ENCODE measurements at places on chromosomes 1 and 21.

DNA sequence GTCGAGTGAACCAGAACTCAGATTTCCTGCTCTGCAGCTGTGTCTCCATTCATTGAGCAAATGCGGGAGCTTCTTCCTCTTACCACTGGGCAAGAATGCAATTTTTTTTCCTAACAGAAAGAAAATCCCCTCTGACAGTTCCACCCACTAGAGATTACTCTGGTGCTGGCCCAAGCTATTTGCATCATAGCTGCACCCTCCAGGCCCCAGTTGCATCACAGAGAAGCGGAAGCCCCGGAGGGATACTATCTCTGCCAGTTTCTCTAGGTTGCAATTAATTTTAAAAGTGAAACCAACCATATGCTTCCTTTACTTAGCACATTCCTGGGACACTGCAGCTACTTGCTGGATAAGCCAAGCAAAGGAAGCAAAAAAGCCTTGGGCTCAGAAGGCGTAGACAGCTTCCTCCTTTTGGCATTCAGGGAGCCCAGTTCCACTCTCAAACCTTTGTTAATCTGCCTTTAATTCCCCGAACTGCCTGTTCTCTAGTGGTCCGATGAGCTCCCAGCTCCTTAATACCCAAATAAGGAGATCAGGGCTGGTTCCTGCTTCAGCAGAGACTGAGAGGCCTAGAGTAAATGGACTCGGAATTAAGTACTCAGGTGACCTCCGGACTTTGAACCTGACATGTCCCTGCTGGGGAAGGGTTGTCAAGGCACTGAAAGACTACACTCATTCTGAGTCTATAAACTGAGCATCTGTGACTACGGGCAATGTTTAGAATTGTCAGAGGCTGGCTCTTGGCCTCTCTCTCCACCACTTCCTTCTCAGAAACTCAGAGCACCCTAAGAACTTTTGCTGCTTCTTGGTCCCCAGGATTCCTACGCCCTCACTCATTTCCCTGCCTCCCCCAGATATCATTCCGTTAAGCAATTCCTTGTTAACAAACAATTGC, 72.5 kb upstream of the TNFSF18 start:
- no peak for DNase-seq

DNA sequence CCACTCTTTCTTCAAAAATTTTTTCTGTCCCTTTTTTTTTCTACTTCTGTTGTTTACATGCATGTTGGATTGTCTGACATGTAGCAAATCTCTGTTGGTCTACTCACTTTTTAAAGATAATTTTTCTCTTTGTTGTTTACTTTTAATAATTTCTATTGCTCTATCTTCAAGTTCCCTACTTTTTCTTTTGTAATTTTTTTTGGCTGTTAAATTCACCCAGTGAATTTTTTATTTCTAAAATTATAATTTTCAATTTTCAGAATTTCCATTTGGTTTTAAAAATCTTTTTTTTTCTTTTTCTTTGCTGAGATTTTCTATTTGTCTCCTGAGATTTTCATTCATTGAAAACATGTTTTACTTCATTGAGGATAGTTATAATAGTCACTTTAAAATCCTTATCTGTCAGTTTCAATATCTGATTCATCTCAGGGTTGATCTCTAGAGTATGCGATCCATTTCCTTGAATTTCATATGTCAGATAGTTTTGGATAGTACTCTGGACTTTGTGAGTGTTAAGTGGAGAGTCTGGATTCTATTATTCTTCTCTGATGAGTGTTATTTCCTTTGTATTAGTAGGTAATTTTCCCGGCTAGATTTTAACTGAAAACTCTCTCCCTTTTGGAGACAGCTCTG, 1.6 kb upstream of the TSEN15 start:
- DNase-seq = no peak

- DNase-seq = no peak
Observed at GRCh38 chr1:198486903-198487302, 53.6 kb downstream of the ATP6V1G3 start.

DNA sequence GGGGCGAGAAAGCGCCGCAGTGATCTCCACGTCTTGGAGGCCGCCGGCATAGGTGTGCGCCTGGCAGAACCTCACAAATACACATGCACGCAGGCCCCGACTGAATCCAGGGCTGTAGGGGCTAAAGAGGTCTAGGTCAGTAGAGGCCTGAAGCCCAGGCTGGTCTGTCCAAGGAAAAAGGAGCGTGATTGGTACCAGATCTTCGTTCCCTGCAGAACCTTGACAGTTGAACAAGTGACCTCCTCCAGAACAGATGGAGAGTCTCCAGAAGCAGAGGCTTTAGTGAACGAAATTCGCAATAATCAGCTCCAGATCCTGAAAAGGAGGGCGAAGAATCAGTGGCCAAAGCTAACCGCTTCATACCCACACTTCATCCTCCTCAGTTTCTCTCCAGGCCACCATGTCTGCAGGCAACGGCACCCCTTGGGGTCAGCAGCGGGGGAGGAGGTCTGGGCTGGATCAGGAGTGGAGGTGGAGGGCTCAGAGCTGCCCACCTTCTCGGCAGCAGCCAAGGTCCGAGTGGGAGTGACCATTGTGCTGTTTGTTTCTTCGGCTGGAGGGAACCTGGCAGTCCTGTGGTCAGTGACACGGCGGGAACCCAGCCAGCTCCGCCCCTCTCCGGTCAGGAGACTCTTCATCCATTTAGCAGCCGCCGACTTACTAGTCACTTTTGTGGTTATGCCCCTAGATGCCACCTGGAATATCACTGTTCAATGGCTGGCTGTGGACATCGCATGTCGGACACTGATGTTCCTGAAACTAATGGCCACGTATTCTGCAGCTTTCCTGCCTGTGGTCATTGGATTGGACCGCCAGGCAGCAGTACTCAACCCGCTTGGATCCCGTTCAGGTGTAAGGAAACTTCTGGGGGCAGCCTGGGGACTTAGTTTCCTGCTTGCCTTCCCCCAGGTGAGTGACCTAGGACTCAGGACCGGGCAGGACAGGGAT, 749 bp upstream of the PEX11B start:
- peak; percentile 27 for DNase-seq

- DNase-seq = no peak
Observed at GRCh38 chr1:239243006-239243405, 143.4 kb upstream of the CHRM3 start.

GRCh38 chr1:3749512-3749911, 2.7 kb upstream of the CCDC27 start:
- DNase-seq = no peak

DNA sequence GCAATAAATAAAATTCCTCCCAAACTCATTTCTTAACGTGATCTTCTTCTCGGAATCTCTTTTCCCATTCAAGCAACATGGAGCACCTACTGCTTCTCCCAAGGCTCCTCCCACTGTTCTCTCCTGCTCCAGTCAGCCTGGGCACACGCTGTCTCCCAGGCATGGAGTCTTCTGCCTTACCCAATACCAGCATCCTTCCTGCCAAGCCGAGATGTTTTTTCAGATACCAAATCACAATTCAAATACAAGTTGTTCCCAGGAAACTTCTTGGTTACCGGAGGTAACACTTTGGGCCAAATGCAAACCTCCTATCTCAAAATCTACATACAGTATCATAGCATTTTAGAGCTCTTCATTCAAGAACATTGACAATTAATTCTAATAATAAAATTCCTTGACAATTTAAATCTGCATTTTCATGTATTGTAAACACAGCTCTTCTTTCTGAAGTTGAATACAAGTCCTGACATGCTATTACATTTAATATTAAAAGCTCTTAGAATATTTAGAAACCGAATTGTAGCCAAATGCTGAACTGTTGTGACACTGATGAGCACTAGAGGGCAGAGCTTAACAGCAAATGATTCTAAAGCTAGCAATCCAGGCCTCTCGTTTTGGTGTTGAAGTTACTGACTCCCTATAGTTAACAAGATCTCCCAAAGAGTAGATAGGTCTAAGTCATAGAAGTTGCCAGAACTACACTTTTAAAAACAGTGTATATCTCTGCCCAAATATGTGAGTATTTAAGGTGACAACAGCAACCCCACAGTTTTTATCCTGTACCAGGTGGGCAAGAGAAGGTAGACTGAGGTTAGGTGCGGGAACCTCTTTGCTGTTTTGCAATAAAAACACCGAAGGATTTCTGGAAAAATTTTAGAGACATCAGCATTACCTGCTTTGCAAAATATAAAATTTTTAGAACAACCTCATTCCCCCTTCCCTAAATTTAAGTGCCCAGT, 52.3 kb downstream of the BCAR3 start:
- no peak for DNase-seq

- no peak for DNase-seq
Observed at GRCh38 chr1:10643607-10644306, 152.7 kb downstream of the CASZ1 start.

GRCh38 chr1:197914510-197914909, 2.7 kb upstream of the LHX9 start:
- DNase-seq = no peak

DNA sequence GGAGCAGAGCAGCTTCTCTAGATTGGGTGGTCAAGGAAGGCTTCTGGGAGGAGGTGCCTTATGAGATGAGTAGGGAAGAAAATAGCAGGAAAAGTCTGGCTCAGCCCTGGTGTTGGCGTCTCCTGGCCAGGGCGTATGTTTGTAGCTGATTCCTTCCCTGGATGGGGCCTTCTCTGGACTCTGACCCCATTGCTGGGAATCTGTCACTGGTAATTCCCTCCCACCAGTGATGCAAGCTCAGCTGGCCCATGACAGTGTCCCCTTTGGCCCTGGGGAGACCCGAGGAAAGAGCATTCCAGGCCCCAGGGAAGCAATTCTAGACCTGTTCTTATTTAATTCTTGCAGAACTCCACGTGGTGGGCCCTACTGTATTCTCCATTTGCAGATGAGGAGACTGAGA, 20.7 kb downstream of the IGSF21 start:
- DNase-seq = no peak

- DNase-seq = no peak
Observed at GRCh38 chr1:55554611-55555010, 339.4 kb upstream of the USP24 start.

DNA sequence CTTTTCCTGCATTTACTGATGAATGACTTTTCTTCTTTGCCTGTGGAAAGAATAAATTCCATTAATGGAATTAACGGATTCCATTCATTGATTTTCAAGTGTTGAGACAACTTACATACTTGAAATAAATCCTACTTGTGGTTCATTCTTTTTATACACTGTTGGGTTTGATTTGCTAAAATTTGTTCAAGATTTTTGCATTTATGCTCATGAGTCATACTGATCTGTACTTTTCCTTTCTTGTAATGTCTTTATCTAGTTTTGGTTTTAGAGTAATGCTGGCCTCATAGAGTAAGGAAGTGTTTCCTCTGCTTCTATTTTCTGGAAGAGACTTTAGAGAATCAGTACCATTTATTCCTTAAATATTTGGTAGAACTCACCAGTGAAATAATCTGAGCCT, 14.4 kb downstream of the UROD start:
- DNase-seq = no peak

DNA sequence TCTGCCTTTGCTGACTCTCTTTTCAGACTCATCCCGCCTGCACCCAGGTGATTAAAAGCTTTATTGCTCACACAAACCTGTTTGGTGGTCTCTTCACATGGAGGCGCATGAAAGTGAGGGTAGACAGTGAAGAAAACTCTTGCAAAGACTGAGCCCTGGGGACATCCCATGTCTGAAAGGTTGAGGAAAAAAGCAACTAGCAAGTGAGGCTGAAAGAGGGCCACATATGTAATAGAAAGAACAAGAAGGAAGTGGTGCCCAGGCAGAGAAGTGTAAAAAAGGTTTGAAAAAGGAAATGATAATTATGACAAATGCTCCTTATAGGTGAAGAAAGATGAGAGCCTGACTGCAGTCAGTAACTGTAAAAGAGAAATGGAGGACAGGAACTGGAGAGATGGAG, 115.9 kb upstream of the NEK7 start:
- no peak for DNase-seq

DNA sequence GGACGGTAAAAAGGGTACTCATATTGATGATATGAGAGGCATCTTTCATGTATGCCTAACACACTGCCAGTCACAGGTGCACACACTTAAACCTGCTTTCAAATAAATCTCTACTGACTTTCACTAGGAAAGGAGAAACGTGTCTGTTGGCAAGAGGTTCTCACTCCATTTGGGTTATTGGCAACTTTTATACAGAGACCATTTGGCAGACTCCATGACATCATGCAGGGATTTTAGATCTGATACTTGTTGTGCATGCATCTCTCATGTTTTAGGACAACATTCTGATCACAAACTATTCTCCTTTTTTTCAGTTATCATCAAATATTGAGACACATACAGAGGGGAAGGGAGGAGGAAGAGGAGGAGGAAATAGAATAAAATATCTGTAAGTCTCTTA, 31.5 kb downstream of the RGS7 start:
- no peak for DNase-seq

DNA sequence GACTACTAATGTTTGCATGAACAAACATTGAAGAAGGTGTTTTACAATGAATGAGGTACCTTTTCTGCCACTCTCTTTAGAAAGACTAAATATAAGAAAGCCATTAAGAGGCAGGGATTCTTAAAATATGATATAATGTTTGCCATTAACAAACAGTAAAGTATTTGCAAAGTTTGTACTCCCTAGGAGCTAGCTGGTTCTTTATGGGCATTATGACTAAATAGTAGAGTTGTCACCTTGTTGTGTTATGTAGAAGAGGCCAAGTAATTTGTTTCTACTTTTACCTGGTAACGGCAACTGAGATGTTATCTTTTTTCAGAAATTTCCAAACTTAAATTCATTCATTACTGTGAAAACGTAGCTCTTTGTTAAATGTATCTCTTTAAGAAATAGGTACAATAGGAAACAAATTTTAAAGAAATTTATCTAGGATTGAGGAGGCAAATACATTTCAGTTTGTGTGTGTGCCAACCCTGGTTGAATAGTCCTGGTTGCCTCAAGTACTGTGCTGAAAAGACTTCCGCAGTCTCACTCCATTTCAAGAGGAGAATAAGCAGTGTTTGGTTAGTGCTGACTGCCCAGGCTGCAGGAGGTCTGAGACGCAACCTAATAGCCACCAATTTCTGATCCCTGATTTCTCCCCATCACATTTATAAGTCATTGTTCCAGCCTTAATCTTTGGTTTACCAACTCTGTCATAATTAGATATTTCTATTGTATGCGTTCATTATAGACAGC, 52.1 kb downstream of the WDR3 start:
- DNase-seq = no peak

DNA sequence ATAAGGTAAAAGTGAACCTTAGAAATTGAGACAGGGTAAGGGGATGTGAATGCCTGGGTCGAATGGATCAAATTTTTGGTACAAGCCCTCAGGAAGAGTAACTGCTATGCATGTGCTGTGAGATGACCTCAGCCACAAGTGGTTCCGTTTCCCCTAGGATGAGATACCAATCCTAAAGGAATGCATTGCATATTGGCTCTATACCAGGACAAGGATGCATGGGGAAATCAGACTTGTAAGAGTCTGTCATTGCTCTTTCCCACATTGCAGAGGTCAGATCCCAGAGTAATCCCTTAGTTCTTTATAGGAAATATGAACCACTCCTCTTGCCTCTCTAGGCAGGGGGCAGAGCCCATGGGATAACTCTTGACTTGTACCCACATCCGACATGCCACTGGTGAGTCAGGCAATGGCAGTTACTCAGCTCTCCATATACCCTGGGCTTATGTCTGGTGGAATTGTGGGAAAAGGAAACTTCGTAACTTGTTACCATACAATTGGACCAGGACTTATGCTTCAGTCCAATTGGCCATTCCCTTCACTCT, 428.3 kb upstream of the ZRANB2 start:
- no peak for DNase-seq

- no peak for DNase-seq
Observed at GRCh38 chr1:50603274-50604271, 180.3 kb upstream of the DMRTA2 start.

GRCh38 chr1:107793896-107794453, 171.0 kb downstream of the VAV3 start:
- no peak for DNase-seq

Measured in stimulated activated CD4-positive, alpha-beta T cell treated with anti-CD3 and anti-CD28 coated beads, Interleukin-2, amount 100 ng/mL, for 24 hours (primary cell).